ENCODE measurements at places on chromosomes 3 and 15.

GRCh38 chr3:149670742-149671492, 13.1 kb upstream of the WWTR1 start:
- DNase-seq = no peak

GRCh38 chr3:65318231-65318630, 630.4 kb upstream of the ADAMTS9 start:
- no peak for DNase-seq

DNA sequence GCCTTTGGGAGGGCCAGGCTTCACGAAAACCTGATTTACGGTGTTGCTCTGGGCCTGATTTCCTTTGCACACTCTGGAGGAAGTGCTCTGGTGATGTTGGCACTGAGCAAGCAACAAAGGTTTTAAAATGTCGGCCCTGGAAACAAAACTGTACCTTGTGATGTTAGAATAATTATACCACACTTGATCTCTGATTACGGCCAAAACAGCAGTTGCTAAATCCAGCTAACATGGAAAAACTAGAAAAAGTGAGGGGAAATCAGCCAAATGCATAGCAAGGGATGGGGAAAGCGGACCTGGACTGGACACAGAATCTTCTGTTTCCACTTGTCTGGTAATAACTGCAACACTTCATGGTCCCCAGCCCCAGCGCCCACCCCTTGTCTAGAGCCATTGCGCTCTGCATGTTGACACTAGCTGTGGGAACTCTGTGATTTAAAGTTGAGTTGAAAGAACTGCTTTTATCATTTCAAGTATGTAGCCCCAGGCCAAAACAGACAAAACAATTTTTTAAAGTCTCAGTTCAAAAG, 120.1 kb downstream of the VGLL4 start:
- no peak for DNase-seq

DNA sequence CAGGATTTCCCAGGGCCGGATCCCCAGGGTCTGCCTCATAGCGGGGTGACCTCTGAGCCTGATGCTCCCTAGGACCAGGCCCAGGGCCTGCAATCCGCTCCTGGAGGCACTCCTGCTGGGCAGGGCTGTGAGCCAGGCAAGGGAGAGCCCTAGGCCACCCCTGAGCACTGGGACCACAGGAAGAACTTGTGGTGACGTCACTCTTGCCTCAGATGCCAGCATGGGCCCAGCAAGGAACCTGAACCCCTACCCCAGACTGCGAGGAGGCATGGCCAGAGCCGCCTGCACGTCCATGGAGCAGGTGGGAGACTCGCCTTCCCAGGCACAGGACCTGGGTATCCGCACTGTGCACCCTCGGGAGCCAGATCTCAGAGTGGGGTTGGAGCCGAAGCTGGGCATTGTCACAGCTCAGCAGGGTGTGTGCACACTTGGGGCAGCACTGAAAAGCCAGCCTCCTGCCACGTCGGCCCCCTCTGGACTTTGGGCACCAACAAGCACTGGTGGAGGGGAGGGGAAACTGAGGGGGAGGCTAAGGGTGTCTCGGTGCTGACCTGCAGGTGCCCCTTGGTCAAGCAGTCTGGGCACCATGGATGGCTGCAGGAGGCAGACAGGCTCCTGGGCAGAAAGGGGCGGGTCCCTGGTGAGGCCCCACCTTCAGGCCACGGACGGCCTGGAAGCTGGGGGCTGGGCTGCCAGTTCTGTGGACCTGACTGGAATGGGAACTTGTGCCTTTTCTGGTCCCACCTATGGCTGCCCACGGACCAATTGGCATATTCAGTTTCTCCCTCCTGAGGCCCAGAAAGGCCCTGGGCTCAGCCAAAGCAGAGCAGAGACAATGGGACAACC, 49.3 kb downstream of the SLC6A20 start:
- DNase-seq = no peak

DNA sequence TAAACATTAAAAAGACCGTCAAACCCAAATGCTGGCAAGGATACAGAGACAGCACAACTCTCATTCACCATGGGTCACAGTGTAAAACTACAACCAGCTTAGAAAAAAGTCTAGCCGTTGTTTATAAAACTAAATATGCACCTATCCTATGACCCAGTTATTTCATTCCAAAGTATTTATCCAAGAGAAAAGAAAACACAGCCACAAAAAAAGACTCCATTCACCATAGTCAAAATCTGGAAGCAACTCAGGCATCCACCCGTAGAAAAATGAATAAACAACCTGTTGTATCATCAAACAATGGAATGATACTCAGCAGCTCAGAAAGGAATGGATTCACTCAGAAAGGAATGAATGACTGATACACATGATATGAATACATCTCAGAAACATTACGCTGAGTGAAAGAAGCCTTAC, 28.6 kb downstream of the PLD1 start:
- DNase-seq = no peak

- DNase-seq = peak; percentile 74
Observed at GRCh38 chr3:184727357-184728009, 15.6 kb upstream of the MAGEF1 start.

DNA sequence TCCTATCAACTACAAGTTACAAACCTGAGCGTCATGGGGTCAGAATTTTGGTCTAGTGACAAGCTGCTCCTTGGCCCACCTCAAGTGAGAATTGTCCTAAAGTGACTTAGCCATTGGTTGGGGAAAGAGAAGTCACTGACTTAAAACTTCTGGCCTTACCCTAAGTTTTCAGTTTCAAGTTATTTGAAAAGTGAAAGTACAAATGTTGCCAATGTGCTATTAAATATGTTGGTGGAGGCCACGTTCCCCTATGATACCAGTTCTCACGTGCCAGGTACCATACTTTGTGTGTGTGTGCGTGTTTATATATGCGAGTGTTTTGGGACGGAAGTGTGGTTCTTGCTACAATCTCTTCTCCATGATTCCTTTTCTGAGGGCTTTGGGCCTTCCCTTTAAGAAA, 22.6 kb upstream of the RASGRP1 start:
- no peak for DNase-seq

DNA sequence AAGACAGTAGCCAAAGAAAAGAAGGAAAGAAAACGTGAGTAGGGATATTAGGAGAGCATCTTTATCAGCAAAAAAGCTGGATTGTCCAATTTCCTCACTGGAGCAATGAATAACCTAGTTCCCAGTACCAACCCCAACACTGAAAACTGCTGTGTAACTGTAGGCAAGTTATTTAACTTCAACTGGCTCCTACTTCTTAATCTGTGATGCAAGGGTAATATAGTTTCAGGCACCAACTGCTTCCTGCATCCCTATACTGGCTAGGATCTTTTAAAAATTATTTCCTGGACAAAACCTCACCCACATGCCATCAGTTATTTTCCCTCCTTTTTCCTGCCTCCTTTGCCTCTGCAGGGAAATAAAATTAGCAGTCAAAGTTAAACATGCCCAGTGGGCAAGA, 59.6 kb downstream of the ZBTB20 start:
- no peak for DNase-seq

GRCh38 chr15:95368191-95368590, 962.3 kb upstream of the NR2F2 start:
- DNase-seq = no peak

DNA sequence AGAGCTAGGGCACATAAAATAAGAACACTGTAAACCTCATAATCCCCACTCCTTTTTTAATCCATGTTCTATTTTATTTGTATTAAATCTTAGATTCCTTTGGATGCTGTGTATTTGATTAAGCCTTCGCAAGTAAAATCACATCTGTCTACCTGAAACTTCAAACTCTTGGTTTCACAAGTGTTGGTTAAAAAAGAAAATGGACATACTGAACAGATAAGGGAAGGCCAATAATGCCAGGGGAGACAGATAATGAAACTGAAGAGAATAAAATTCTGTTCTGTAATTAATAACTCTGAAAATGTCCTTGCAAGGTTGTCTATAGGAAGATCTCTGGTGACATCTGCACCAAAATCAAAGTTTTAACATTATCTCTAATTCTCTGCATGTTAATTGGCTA, 114.2 kb downstream of the ULK4 start:
- no peak for DNase-seq

GRCh38 chr15:63793046-63793483, 40.7 kb downstream of the HERC1 start:
- no peak for DNase-seq

DNA sequence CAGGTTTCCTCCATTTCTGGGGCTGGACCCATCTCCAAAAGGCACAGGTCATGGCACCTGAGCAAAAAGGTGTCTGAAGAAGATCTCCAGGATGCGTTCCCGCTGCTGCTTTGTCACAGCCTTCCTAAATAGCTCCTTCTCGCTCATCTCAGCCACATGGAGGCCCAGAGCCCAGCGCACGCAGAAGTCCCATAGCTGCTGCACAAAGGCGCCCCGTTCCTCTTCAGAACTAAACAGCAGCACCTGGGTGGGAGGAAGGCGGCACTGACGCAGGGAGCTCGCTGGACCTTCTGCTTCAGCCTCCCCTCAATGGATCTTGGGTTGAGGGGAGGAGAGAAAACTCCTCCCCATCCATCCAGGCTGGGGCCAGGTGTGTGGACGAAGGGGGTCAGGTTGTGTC, 8.4 kb downstream of the DUOX2 start:
- peak; percentile 35 for DNase-seq

GRCh38 chr15:81174125-81174791, 22.4 kb upstream of the IL16 start:
- DNase-seq = no peak

- no peak for DNase-seq
Observed at GRCh38 chr15:48833526-48834239, 22.8 kb upstream of the CEP152 start.

DNA sequence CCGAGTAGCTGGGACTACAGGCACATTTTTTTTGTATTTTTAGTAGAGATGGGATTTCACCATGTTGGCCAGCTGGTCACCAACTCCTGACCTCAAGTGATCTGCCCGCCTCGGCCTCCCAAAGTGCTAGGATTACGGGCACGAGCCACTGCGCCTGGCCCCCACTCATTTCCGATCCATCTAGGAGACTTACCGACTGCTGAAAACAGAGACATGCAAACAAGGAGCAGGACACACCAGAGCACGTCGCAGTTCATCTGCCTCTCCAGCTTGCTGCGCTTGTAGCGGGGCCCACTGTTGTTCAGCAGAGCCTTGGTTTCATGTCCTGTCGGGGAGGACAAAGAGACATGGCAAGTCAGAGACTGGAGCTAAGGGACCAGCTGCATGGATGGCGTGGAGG, 137.4 kb downstream of the ATP10A start:
- DNase-seq = peak; percentile 18

GRCh38 chr3:29695201-29695600, 414.3 kb downstream of the RBMS3 start:
- no peak for DNase-seq

DNA sequence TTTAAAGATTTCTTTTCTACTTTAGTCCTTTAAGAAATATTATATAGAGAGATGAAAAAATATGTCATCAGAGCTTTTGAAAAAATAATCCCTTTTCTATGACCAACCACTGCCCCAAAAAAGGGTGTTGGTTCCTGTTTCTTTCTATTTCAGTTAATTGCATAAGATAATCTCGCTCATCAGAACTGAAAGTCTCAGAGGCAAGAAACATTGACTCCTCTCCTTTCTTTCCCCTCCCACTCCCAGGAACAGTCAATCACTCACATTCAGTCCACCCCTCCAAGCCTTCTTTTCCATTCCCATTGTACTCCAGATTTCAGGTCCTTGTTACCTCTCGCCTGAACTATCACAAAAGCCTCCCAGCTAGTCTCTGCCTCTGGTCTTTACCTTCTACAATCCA, 153.7 kb upstream of the ABI3BP start:
- no peak for DNase-seq

DNA sequence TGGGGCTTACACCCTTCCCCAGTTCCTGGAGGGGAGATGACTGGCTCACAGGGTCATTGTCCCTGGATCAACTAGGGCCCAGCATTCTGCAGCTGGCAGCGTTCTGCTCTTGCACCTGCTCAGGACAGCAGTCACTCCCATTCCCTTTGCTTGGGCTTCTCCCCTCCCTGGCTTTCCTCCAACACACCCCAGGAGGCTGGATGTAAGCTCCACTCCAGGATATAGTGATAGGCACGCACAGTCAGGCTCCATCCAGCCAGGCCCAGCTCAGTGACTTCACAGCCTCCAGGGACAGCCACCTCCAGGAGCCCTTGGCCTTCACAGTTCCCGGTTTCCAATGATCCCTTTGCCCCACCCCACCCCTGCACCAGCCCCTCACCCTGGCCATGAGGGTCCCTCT, 1.9 kb downstream of the SPTBN5 start:
- DNase-seq = no peak

GRCh38 chr15:63374686-63375520, 6.7 kb downstream of the CA12 start:
- no peak for DNase-seq

DNA sequence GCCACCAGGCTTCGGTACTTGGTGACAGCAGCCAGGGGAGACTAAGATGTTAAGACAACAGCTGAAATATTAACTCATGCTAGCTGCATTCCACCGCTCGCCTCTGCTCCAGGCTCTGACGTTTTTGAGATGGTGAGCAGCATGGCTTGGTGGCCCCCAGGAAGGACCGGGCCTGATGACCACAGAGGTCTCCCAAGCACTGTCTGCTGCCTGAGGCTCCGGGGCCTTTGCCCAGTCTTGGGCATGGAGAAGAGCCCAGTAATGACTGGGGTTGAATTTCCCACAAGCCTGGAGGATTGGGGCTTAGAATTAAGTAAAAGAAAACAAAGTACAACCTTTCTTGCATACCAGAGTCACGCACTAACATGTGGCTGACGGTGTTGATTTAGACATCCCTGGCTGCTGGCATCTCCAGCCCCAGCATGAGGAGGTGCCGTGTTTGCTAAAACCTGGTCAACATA, 243.6 kb upstream of the LYSMD4 start:
- DNase-seq = no peak

DNA sequence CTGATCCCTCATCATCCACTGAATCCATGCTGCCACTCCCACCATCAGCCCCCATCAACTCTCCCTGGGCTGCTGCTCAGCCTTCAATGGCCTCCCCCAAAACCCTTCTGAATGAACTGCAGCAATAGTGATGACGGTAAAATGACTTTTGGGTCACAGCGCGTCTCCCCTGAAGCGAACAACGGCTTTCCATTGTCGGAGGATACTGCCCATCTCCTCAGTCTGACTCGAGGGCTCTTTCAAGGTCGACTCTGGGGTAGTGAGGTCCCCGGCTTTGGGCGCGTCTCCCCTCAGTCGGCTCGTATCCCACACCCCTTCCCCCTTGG, 57.2 kb upstream of the ZBTB38 start:
- DNase-seq = no peak

DNA sequence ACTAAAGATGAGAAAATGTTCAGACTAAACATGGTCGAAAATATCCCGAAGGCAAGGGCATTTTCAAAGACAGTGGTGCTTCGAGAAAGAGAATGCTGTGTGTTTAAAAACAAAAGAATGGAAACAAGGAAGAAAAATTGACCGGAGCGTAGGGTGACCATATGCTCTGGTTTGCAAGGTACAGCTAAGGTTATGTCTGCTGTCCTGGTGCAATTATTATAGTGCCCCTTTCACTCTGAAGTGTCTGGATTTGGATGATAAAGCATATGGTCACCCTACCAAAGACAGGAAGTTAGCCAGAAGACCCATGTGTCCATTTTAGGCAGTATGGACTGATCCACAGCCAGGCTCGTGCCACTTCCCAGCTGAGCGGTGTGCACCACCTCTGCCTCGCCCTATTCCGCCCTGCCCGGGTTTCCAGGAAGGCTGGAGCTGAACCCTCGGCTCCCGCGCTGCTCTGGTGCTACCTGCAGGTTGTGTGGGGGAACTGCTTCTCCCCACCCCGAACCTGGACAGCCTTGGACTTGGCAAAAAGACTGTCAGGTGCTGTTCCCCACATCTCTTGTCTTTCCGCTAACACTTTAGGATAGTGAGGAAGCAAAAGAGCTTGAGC, 25.2 kb downstream of the GOLGA6D start:
- DNase-seq = no peak

Measured in sciatic nerve (tissue), 2 donors.